ENCODE measurements at places on chromosomes 4 and X. TPM values are rescaled to one million over a fixed set of nuclear protein-coding genes. Genes with fewer than 3 reads are reported as not detected.

GRCh38 chr4:100428051-100428450 is 89.8 kb downstream of the EMCN start:
- no peak overlapping the region for H3K4me3 ChIP-seq
- no peaks in the 10 kb centered on the region for H3K4me1 ChIP-seq
- no peak overlapping the region for H3K27ac ChIP-seq
- no peaks in the 10 kb centered on the region for H3K27me3 ChIP-seq
- no peak for DNase-seq

GRCh38 chr4:5517372-5517771 is 191.0 kb downstream of the EVC2 start:
- no peak overlapping the region for H3K4me3 ChIP-seq
- no peak overlapping the region for H3K27ac ChIP-seq
- H3K4me1 ChIP-seq: no peaks in the 10 kb centered on the region
- no peaks in the 10 kb centered on the region for H3K27me3 ChIP-seq

DNA sequence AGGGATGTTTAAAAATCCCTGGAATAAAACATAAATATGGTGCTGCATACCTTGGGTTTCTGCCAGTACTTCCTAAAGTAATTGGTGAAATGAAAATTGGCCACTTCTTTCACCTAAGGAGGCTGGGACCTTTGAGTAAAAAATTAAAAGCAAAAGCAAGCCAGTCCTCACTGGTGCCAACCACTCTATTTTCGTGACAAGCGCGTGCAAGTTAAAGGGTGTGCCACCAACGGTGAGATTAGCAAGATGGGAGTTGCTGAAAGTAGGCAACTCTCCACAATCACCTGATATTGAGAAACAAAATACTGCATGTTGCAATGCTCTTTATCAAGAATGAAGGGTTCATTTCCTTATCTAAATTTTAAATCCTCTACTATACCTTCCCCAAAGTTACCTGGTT is 19.7 kb upstream of the RTL9 start:
- no peak overlapping the region for H3K27ac ChIP-seq
- no peak for DNase-seq
- H3K4me3 ChIP-seq: no peak overlapping the region
- H3K4me1 ChIP-seq: peaks cover 3% of the 10 kb centered on the region
- H3K27me3 ChIP-seq: no peaks in the 10 kb centered on the region

The UCHL1 gene
- 0.42 TPM for total RNA-seq

GRCh38 chr4:20676501-20677197 is 23.6 kb upstream of the PACRGL start:
- no peaks in the 10 kb centered on the region for H3K36me3 ChIP-seq
- no peaks in the 10 kb centered on the region for H3K4me1 ChIP-seq
- H3K4me3 ChIP-seq: no peak overlapping the region

GRCh38 chr4:87274327-87274726 is 48.4 kb downstream of the HSD17B13 start:
- H3K4me1 ChIP-seq: no peaks in the 10 kb centered on the region
- DNase-seq: no peak
- peaks cover 7% of the 10 kb centered on the region for H3K27me3 ChIP-seq
- no peak overlapping the region for H3K27ac ChIP-seq
- H3K36me3 ChIP-seq: no peaks in the 10 kb centered on the region

DNA sequence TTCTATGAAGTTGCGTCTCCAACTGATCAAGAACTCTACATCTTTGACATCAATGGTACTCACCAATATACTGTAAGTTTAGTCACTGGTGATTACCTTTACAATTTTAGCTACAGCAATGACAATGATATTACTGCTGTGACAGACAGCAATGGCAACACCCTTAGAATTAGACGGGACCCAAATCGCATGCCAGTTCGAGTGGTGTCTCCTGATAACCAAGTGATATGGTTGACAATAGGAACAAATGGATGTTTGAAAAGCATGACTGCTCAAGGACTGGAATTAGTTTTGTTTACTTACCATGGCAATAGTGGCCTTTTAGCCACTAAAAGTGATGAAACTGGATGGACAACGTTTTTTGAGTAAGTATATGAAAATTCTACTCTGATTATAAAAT is 162.3 kb downstream of the DCTD start:
- H3K27ac ChIP-seq: no peak overlapping the region
- peaks cover 2% of the 10 kb centered on the region for H3K27me3 ChIP-seq
- H3K4me3 ChIP-seq: no peak overlapping the region
- no peaks in the 10 kb centered on the region for H3K36me3 ChIP-seq
- no peak for DNase-seq
- no peaks in the 10 kb centered on the region for H3K4me1 ChIP-seq

DNA sequence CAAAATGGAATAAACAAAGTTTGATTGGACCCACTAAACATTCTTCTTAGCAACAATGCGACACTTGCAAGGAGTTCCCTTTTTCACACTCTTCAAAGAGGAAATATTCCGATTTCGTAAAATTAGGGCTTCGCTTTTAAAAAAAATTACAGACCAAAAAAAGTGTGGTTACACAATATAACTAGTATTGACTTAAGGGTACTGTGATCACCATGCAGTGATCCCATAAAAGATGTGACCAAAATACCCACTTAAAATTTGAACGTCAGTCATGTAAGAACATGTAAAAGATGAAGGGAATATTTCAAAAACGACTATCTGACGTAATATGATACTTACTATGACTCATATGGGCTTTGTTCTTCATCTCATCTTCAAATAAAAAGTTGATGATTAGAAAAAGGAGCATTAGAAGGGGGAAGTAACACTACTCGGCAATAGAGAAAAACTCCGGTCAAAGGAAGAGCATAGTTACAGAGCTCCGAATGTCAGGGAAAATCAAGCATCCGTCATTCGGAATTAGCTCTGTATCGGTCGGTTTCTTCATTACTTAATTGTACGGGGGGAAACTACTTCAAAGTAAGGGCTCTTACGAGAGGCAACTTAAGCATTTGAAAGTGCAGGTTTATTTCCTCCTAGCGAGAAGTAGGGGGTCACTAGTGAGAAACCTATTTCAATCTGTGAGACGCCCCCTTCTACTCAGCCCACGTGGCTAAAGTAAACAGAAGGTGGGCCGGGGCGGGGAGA is 1.3 kb upstream of the TET2 start:
- H3K27me3 ChIP-seq: no peaks in the 10 kb centered on the region
- no peak for DNase-seq
- H3K27ac ChIP-seq: no peak overlapping the region
- H3K4me1 ChIP-seq: peaks cover 7% of the 10 kb centered on the region

GRCh38 chr4:74402692-74403456 is 37.9 kb downstream of the EREG start:
- H3K36me3 ChIP-seq: no peaks in the 10 kb centered on the region
- peaks cover 8% of the 10 kb centered on the region for H3K4me1 ChIP-seq
- no peak overlapping the region for H3K4me3 ChIP-seq
- no peak for DNase-seq

The EGF gene
- total RNA-seq: 1.2 TPM

The L1CAM gene
- total RNA-seq: 0.86 TPM

DNA sequence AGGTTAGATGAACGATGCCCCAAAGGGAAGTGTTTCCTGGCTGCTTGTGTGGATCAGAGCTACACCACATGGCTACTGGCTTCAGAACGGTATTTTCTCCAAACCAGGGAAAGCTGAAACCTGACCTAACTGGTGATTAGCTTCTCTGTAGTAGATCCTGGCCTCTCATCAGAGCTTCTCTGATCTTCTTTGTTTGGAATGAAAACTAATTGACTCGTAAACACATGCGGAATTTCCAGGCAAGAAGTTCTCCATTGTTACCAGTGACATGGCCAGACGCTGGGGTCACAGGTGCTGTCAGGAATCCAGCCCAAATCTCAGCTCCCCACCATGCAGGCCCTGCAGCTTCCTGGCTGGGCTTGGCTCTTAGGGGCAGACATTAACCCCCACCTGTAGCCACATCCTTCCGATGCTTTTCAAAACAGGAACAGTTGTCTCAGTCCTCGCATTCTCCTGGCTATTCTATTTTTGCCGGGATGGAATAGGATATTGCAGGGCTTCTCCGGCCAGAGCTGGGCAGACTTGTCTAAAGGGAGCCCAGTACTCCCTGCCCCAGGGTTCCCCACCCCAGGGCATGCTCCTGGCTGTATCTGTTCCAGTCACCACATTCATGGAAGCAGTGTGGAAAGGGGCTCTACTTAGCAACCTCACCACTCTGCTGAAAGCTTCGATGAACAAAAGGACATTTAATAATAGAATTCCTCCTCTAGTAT is 305.4 kb upstream of the F9 start:
- H3K27me3 ChIP-seq: no peaks in the 10 kb centered on the region
- no peak for DNase-seq

The RASSF6 gene
- total RNA-seq: 0.02 TPM

The MID1 gene
- 0.51 TPM for total RNA-seq

- H3K4me1 ChIP-seq: no peaks in the 10 kb centered on the region
- H3K4me3 ChIP-seq: no peak overlapping the region
- no peaks in the 10 kb centered on the region for H3K36me3 ChIP-seq
- no peak for DNase-seq
- no peak overlapping the region for H3K27ac ChIP-seq
Observed at GRCh38 chr4:142777045-142777743, 68.9 kb downstream of the INPP4B start.

DNA sequence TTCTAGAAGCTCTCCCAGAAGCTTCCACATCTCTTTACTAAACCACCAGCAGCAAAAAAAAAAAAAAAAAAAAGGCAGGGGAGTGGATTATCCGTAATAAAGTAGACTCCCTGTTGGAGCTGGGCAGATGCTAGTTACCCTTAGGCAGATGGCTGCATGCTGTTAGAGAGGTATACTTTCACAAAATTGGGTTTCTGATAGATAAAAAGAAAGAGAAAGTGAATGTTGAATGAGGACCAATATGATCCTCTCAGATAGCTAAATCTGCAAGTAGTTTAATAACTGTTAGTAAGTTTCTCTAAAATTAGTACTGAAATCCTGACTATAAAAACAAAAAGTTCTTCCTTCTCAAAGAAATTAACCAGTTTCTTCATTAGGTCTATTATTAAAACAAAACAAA is 195.4 kb downstream of the ANAPC10 start:
- no peak overlapping the region for H3K4me3 ChIP-seq
- H3K27ac ChIP-seq: no peak overlapping the region
- no peaks in the 10 kb centered on the region for H3K36me3 ChIP-seq
- no peaks in the 10 kb centered on the region for H3K27me3 ChIP-seq
- H3K4me1 ChIP-seq: no peaks in the 10 kb centered on the region
